ENCODE measurements at places on chromosomes 12 and 14.

DNA sequence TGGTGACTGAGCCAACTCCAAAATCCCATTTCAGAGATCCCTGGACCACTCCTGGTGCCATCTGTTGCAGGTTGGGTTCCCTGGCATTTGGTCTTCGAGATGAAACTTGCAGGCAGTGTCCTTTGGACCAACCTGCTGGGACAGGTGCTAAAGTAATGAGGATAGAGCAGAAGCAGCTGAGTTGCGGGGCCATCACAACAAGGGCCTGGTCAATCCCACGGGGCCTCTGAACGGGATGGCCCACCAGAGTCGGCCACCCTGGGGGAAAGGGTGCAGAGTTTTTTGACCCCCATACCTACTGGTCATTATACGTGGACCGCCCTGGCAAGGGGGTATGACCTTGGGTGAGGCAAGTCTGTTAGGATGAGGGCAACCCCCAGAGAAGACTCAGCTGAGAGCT, 39.3 kb downstream of the DLK1 start:
- no peak for DNase-seq

DNA sequence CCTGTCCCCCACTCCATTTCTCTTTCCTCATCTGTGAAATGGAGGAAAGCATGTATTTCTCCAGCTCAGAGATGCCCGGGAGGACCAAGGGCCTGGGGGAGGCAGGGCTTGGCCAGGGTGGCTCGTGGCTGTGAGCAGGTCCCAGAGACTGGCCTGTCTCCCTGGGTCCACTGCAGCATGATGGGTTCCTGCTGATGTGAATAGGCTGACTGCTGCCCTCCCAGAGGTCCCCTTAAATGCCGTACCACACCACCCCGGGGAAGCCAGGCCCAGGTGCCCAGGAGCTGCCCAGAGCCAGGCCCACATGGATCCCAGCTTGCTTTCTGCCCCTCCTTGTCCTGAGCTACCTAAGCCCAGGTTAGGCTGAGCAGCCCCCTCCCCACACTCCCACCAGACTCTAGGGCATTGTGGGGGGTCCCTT, 158.2 kb upstream of the C14orf180 start:
- DNase-seq, result no peak

- peak; percentile 65 for DNase-seq
Measured at GRCh38 chr14:78598046-78598920, 428.1 kb downstream of the NRXN3 start.

GRCh38 chr12:121620333-121620891, 5.9 kb upstream of the ORAI1 start:
- no peak for DNase-seq

DNA sequence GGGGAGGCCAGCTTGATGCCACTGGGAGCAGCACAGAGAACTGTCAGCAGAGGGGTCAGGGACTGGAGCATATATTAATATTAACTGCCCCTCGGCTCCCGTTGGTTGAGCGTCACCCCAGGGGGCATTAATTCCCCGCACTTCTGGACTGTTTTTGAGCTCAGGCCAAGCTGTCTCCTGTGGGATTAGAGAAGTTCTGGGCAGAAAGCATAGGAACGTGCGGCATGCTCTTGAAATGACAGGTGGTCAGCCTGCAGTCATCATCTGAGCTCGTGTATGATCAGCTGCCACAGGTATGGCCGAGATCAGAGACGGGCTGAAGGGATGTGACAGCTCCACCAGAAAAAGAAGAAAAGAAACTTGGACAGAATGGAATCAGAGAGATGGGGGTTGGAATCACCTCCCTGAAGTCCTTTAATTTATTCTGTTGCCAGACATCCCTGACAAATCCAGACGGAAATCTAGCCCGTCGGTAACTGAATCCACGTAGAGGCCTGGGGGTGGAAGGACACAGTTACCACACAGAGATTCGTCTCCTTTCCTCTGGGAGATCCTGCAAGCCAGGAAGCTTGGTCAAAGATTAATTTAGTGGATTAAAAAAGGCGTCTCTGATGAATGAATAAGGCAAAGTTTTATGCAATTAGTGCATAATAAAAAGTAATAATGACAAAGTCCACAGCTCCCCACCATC, 23.6 kb downstream of the NR1H4 start:
- DNase-seq, result no peak

DNA sequence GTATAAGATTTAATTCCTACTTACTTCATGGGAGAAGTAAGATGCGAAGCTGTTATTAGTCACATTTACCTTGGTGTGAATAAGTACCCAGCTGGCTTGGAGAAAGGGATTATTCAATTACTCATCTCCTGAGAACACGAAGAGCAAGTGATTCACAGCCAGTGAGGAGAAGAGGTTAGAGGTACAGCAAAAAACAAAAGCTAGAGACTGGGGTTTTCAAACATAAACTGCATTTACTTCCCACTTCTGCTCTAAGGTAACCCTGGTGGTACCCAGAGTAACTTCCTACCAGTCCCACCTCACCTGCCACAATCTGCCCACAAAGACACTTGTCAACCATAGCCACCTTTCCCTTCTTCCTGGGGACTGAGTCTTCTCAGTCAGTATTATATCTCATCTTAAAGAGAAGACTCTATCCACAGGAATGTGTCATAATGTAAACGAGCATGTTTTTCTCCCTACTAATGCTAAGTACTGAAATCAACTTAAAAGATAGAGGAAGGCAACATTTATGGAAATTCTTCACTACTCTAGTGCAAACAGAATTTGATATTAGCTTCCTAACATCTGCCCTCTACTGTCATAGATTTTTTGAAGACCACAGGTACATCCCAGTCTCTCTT, 6.0 kb upstream of the IL22 start:
- DNase-seq, result no peak

- no peak for DNase-seq
Measured at GRCh38 chr12:82479511-82479910, 121.2 kb downstream of the METTL25 start.

DNA sequence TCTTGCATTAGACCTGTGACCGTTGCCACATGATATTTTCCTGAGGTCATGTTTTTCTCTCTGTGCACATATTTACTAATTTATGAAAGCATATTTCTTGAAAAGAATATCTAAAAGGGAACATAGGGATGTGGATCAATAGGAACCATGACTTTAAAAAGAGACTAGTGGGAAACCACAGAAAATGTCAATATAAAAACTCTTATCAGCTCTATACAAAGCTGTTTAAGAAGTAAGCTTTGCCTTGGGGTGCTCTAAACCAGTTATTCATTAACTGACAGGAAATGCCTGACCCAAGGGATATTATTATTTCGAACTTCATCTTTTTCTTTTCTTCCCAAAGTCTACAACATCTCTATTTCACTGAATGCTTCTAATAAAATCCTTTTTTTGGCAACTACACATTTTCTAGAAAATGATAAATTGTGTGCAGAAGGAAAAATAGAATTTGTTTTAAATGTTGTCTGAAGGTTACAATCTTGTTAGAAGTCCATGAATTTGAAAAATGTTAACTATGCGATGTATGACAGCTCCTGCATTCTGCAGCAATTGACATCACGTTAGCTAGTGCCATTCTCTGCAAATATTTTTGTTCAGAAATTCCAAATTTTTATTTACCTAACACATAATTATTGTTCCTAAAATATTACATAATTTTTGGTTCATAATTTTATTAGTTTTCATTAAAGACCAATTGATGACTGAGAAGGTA, 345.0 kb downstream of the SLC16A7 start:
- DNase-seq, result no peak

DNA sequence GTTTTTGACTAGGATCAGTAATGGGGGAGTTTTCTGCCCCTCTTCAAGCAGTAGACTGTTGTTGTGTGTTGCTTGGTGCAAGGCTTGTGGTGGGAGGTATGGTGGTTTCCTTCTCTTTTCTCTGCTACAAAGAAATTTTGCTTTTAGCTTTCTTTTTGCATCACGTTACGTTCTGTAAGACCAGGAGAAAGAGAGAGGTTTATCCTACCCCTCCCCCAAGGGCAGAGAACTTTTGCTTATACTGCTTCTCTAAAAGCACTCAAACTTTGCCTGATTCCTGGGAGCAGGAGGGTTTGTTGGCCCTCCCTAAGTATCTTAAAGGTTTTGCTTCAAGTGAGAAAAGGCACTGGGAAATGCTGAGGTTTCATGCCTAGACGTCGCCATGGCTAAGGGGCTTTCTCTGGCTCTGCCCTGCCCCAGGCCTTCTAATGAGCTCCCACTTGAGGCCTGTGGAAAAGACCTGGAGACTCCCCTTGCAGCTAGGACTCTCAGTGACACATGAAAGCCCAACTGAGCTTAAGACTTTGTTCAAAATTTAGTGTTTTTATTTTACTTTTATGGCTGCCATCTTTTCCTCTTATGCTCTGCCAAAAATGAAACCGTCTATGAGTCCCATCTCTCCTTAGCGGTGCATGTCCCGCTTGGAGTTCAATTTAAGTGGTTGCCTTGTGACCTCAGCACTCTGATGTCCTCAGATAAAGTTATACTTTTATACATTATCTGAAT, 49.2 kb downstream of the EIF2S3B start:
- DNase-seq, result no peak

DNA sequence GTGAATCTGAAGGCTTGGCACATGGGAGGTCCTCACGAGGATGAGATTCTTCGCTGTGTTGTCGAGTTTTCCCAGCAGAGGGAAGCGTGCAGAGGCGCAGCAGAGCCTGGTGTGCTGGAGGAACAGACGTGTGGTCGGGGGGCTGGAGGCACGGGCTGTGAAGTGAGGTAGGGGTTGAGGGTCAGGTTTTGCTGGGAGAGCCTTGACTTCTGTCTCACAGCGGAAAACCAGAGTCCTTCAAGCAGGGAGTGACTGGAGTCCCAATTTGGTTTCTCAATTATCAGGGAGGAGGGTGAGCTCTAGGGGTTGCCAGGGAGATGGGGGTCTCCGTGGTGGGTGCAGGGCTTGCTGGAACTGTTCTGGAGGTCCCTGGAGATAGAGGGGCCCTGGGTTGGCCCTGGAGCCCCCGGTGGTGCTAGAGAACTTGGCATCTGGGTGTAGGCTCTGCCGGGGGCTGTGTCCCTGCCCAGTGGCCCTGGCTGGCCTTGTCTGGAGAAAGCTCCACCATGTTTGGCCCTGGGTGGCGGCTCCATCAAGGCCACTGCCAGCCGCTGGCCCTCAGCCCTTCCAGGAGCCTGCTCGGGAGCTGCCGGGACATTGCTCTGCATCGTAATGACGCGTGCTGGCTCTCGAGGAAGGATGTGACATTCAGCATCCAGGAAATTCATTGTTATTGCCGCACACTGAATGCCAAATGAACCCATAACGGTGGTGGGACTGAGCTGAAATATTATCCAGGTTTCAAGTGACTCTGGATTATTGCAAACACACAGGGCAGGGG, 215.7 kb downstream of the KIF26A start:
- DNase-seq, result no peak

DNA sequence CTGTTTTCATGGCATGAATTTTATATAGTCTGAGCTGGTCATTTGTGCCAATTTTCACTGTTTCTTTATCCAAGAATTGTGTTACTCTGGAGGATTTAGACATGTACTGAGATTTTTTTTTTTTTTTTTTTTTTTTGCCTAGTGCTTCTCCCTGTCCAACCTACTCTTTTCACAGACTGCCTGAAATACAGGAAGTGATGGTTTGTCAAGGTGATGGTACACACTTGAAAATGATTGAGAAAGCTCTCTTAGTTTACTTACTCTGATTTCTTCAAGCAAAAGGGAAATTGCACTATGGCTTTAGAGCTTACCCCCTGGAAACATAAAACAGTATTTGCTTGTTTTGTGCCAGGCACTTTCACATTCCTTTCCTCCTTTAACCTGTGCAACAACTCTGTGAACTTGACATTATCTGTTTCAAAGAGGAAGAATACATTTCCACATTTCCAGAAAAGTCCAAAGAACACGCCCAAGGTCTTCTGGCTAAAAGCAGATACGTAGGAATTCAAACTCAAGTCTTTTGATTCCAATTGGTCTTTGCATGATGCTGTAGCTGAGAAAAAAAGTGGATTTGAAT, 181.1 kb downstream of the SLC15A5 start:
- DNase-seq, result no peak

- DNase-seq, result peak; percentile 68
Measured at GRCh38 chr12:9331218-9331626, 123.0 kb upstream of the PZP start.

- no peak for DNase-seq
Measured at GRCh38 chr14:54894995-54895394, 7.6 kb downstream of the GCH1 start.

DNA sequence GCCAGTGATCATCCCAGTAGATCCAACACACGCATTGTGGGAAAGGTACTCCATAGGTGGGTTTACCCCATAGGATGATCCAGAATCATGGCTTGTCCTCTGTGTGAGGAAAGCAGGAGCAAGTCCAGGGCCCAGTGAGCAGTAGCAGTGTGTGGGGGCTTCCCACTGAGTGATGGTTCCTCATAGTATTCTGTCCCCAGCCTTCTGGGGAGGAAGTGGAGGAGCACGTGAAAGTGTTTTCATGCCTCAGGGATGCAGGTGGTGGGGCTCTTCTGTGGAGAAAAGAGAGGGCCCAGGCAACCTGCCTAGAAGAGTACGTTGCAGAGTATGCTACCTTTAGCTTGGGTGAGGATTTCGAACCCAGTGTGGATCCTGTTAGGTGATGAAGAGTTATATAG, 56.5 kb downstream of the SUSD6 start:
- DNase-seq, result no peak

GRCh38 chr14:99247101-99247729, 24.8 kb downstream of the BCL11B start:
- no peak for DNase-seq

DNA sequence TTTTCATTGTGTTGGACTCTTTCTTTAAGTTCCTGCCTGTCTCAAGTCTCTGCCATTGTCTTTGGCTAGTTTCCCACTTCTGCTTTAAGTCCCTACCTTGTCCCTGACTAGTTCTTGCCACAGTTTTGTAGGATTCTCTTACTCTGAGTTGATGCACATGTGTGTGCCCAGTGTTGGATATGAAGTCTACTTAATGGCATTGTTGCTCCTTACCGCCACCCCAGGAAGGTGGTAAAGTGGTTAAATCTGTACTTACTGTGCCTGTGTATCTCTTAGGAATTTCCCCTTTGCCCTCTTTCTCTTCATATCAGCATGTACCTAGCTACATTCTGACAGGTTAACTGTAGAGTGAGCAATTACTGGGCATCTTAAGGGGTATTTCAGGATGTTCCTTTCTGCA, 227.1 kb downstream of the NUBPL start:
- DNase-seq, result no peak

DNA sequence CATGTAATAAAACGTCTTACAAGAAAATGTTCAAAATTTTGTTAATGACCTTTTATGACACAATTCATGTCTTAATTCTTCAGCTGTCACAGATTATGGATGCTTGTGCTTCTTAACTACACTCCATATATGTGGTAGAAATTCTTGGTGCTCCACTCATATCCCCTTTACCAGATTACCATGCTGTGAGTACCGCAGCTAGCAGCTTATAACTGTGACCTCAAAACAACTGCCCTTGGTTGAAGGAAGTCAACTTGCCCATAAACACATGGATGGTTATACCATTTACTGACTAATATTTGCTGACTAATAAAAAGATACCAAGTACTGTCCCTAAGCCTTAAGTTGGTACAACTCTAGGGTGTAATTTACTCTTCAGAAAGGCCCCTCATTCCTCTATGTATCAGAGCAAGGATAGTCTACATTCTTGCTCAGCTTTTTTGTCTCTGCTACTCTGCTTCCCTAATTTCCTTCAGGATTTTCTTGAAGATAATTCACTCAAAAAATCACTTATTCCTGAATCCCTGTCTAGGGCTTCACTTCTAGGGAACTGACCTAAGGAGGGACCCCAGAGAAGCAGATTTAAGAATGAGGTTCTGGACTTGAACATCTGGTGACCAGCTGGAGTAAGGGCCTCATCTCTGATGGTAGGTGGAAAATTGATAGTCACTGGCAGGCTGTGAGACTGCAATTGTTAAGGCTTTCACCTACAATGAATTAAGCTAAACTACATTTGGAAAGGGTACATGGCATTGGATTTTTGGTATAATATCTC, 152.3 kb downstream of the SLC6A15 start:
- no peak for DNase-seq

Measured in NCI-H345 (cell line).